ENCODE measurements at places on chromosomes 1 and 21.

- DNase-seq, result no peak
These were observed 95.3 kb downstream of the ABCA4 start for GRCh38 chr1:94025383-94026340.

- DNase-seq, result no peak
These were observed 15.1 kb downstream of the PLEKHO1 start for GRCh38 chr1:150164779-150165178.

DNA sequence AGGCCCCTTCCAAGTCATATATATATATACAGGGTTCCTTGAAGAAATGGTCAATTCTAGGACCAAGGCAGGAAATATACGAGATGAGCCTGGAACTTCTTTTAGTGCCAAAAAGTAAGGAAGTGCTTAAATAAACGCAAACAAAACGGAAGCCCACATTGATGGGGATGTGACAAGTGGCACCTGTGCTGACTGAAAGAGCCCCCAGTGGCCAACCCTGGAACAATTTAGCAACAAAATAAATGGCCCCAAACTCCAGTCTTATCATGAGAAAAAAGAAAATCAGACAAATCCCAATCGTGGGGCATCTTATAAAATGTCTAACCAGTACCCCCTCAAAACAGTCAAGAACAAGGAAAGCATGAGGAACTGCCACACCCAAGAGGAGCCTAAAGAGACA lies 17.7 kb downstream of the PLA2G5 start:
- DNase-seq, result peak; percentile 15

GRCh38 chr1:220544901-220545303 lies 17.0 kb downstream of the MARK1 start:
- DNase-seq, result peak; percentile 27

GRCh38 chr1:213996320-213997037 lies 8.7 kb downstream of the PROX1 start:
- no peak for DNase-seq

- DNase-seq, result no peak
These were observed at the start of gene KCNJ9 for GRCh38 chr1:160081261-160081936. Gene KCNJ9 (plus strand): TSS chr1:160081538. CDS start chr1:160084031, 2,493 bp downstream.

DNA sequence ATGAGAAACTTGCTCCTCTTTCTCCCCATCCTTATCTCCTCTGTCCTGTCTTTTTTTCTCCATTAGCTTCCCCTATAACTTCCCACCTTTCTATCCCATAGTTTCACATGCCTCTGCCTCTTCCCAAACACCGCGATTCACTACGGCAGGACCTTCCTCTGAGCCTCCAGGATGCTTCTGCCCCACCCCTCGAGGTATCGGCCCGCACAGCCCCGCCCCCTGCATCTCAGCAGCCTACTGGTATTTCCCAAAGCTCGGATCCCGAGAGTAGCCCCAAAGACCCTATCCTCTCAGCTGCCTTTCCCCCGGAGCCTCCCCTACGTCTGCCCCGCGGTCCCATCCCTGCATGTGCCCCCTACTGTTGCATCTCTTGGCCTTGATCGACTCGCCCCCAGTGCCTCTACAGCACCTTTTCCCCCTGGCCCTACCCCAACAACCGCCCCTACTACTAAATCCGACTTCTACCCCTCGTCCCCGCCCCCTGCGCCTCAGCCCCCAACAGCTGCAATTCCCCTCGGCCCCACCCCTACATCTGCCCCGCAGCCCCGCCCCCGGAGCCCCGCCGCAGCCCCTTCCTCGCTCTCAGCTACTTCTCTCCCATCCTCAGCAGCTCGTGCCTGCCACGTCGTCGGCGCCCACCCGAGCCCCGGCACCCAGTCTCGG lies 512 bp downstream of the PIAS3 start:
- DNase-seq, result peak; percentile 88

- no peak for DNase-seq
These were observed 84.1 kb upstream of the ZNF326 start for GRCh38 chr1:89910780-89911179.

DNA sequence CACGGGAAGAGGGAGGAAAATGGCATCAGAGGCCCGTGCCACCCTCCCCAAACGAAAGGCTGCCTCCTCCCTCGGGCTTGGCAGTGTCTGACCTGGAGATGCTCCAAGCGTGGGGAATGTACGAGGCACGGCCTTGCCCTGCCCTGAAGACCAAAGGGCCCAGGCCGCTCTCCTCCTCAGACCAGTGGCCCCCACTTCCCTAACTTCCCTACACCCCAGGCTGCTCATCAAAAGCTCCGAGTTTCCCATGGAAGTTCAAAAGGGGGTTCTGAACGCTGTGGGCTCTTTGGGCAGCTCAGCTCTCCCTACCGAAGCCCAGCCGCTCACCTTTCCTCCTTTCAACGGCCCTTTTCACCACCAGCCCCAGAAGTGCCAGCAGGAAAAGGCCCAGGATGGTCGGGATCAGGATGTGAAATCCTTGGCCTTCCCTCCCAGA lies 11.8 kb downstream of the FCMR start:
- DNase-seq, result no peak

DNA sequence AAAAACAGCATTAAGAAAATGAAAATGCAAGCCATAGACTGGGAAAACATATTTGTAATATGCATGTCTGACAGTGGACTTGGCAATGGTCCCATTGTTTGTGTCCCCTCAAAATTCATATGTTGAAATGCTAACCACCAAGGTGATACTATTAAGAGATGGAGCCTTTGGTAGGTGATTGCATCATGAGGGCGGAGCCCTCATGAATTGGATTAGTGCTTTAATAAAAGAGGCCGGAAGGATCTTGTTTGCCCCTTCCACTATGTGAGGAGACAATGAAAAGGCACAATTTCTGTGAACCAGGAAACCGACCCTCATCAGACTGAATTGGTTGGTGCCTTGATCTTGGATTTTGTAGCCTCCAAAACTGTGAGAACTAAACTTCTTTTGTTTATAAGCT lies 232.3 kb downstream of the GPR52 start:
- DNase-seq, result no peak

DNA sequence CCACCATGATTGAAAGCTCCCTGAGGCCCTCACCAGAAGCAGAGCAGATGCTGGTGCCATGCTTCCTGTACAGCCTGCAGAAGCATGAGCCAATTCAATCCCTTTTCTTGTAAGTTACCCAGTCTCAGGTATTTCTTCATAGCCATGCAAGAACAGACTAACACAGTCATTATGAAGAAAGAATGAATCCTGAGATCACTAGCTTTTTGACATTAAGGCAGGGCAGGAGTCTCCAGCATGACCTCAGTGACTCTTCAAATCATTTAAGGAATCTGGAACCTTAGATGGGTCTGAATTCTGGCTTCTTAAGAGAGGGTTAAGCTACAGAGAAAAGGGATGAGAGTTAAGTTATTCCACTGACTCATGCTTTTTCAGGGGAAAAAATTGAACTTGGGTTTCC lies 79.0 kb downstream of the PTPN14 start:
- DNase-seq, result no peak

DNA sequence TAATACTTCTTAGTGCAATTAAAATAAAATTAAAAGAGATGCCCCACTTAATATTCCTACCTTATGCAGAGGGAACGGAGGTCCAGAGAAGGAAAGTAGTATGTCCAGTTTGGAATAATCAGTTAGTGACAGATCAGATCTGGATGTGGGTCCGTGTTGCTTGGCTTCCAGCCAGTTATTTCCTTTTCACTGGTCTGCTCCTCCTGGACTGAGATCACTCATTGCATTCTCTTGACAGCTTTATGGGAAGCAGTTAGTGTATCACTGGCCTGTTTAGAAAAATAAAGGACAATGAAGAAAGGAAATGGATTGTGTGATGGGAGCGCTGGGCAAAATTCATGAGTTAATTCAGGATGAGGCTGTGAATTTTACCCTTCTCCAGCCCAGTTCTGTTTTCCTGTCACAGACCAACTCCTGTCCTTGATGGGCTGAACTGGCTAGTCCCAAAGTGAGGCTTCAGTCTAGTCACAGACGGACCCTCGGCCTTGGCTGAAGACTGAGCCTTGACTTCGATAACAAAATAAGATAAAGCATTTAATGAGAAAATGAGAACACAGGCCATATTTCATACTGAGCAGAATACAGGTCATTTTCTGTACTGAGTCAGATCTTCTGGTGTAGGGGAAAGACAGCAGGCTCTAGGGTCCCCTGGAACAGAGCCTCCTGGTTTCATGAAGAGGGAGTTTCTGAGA lies 85.2 kb upstream of the TRABD2B start:
- DNase-seq, result no peak

- DNase-seq, result no peak
These were observed 396.5 kb downstream of the SMYD3 start for GRCh38 chr1:246110343-246111219.

DNA sequence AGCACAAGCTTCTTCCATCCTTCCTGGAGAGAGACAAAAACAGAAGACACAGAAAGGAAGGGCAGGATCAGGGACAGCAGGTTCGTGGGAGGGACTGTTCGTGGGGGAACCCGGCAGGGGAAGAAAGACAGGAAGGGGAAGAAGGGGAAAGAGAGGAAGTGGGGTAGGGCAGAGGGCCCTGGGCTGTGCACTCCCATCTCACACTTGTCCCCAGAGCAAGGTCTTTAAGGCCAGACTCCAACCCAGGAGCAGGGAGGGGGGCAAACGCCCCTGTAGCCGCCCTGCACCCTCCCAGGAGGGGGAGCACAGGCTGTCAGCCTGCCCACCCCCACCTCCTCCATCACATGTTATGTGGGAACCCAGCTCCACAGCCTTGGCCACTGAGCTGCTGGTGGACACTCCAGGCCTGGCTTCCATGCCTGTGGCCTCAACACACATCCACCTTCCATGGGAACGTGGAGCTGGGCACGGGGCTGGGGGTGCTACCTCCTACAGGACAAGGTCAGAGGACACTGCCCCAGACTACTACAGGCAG lies 9.3 kb downstream of the SLC19A1 start:
- peak; percentile 8 for DNase-seq

DNA sequence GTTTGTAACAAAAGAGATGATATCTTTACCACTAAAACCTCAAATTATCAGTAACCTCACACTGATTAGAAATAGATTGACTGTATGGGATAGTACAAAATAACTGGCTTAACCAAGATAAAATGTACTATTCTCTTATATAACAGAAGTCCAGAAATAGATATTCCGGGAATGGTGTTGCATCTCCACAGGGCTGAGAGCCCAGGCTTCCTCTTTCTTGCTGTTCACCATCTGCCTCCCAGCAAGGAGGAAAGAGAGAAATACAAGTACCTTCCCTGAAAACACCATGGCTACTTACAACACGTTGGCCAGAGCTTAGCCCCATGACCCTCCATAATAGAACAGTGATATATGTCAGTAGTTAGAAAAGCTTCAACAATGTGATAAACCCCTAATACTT lies 47.0 kb upstream of the KCNK1 start:
- DNase-seq, result no peak

DNA sequence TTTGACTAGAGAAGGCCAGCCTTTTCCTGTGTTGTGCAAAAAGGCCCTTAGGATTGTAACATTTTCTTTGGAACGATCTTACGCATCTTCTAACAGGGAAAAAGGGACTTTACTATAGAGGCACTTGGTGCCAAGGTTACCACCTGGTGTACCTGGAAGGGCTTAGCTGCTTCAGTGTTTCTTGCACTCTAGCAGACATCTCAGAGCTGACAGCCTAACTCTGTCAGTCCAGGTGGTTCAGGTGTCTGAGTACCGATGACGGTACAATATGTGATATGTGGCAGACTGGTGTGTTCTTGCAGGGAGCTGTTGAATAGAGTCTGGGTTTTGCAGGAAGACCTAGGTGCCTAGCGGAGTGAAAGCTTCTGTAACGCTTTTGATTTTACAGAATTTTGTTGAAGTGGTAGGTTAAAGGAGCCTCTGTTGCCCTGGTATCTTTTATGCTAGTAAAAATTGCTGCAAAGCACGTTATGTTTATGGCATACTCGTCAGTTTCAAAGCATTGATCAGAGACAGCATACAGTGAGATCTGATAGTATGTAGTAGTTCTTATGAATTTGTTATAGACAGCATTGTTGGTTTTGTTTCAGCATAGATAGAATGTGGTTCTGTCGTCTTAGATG lies 1.4 kb downstream of the MAGI3 start:
- DNase-seq, result no peak

- DNase-seq, result no peak
These were observed 3.0 kb upstream of the OTUD3 start for GRCh38 chr1:19879227-19879626.

DNA sequence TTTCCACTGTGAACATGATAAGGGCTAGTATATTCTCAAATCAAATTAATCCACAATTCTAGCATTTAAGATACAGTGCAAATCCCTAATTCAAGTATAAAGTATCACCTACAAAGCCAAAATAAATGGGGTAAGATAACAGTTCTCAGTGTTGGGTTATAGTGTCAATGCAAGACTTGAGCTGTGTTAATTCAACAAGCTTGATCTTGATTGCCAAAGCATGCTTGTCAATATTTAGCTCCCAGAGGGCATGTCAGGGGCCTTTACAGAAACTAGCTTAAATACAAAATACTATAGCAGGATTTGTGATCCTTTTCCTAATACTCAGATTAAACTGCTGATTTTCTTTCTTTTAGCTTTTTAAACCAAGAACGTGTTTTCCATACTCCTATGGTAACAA lies 541.3 kb downstream of the PTBP2 start:
- DNase-seq, result no peak

GRCh38 chr1:80305466-80305865 lies 1298.9 kb upstream of the ADGRL4 start:
- DNase-seq, result no peak

DNA sequence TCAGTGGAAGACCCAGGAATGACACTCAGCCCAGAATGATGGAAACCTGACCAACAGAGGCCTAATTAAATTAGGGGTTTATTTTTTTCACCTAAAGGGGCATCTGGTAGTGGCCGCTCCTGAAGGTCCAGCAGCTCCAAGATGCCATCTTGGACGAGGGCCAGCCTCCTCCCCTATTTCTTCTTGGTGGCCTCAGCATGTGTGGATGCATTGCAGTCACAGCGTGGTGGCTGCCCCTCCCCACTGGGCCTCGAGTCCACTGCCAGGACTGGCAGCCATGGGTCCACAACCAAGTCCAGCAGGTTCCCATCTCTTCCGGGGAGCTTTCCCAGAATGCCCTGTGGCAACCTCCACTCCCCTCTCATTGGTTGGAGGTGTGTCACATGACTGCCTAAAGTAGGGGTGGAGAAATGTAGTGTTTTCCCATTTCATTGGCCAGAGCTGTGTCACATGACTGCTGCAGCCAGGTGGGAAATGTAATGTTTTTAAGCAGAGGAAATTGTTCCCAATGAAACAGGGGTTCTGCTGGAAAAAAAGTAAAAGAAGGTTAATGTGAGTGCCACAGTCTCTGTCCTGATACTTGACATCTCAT lies 628.2 kb downstream of the PTPRU start:
- no peak for DNase-seq

DNA sequence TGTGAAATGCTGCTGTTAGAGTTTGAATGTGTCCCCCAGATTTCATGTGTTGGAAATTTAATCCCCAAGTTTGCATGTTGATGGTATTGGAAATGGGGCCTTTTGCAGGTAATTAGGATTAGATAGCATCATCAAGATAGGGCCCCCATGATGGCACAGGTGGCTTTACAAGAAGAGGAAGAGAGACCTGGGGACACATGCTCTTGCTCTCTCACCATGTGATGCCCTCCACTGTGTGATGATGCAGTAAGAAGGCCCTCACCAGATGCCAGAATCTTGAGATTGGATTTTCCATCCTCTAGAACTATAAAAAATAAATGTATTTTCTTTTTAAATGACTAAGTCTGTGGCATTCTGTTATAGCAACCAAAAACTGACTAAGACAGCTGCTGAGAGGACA lies 57.0 kb upstream of the NEK7 start:
- no peak for DNase-seq

- DNase-seq, result no peak
These were observed 587.5 kb upstream of the NEGR1 start for GRCh38 chr1:72869873-72870272.
